ENCODE measurements at places on chromosomes 3 and 15.

DNA sequence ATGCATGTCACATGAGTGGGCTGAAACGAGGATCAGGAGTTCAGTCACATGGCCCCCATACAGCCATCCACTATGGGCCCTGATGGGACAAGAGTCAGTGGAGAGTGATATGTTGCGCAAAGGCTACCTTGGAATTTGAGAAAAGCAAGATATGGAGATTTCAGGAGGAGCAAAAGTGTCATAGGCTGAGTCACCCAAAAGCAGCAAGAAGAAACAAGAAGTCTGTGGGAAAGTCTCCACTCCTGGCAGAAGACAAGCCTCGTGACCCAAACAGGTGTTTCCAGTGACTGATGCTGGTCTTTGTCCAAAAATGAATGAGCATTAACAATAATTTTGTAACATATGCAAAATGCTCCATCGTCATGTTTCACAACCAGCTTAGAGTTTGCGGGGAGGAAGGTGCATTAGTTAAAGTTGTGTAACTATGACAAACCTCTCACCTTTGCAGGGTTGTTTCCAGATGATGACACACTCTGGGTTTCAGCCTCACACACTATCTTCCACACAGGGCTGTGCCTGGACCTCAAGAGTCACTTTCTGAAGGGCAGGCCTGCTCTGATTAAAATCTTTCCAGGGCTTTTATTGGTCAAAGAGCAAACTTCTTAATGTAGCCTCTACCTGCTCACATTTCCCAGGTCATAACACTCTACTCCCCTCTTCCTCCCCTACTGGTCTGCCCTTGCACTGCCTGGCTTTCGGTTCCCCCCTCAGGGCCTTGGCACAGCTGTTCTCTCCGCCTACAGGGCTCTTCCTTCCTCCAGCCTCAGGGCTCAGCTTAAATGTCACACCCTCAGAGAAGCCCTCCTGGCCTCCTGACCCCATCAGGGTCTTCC, 3.9 kb upstream of the DNASE1L3 start:
- no peak for DNase-seq

DNA sequence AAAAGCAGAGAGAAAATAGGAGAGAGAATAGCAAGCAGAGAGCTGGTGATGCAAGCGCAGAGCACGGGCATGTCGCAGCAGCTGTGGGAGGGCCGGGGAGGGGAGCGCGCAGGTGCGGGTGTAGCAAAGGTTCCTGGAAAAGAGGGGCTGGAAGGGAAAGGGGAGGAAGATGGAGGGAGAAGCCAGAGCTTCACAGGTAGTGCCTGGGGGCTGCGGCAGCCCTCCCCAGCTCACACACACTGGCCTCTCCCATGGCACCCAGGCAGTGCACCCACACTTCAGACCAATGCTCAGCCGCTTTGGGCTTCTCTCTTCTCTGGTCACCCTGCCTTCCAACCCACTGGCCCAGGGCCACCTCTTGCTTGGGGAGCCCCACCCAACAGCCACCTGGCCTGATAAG, 72.1 kb downstream of the ADAMTS7 start:
- DNase-seq, result no peak

GRCh38 chr15:76003364-76003763, 8.9 kb downstream of the NRG4 start:
- no peak for DNase-seq

GRCh38 chr3:126040386-126040785, 43.5 kb downstream of the SLC41A3 start:
- no peak for DNase-seq

- DNase-seq, result no peak
These were observed 46.0 kb downstream of the RHCG start for GRCh38 chr15:89450076-89451006.

DNA sequence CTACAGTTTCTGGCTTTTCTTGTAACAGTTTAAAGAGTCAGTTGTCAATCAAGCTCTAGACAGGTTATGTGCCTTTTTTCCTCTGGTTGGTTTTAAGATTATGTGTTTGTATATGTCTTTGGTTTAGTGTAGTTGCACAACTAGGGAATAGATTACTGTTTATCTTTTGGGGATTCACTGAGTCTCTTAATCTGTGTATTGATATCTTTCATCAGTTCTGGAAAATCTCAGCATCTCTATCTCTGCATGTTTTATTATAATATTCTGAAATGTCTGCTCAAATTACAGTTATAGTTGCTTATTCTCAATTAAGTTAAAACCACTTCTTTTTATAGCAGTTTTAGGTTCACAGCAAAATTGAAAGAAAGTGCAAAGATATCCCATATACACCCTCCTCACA, 14.3 kb downstream of the DUT start:
- DNase-seq, result no peak

GRCh38 chr3:55669133-55669532, 182.0 kb upstream of the WNT5A start:
- no peak for DNase-seq

- DNase-seq, result no peak
These were observed 395.5 kb upstream of the KCNMB2 start for GRCh38 chr3:178140531-178141304.

GRCh38 chr3:188152660-188153436, 1.1 kb upstream of the LPP start:
- no peak for DNase-seq

DNA sequence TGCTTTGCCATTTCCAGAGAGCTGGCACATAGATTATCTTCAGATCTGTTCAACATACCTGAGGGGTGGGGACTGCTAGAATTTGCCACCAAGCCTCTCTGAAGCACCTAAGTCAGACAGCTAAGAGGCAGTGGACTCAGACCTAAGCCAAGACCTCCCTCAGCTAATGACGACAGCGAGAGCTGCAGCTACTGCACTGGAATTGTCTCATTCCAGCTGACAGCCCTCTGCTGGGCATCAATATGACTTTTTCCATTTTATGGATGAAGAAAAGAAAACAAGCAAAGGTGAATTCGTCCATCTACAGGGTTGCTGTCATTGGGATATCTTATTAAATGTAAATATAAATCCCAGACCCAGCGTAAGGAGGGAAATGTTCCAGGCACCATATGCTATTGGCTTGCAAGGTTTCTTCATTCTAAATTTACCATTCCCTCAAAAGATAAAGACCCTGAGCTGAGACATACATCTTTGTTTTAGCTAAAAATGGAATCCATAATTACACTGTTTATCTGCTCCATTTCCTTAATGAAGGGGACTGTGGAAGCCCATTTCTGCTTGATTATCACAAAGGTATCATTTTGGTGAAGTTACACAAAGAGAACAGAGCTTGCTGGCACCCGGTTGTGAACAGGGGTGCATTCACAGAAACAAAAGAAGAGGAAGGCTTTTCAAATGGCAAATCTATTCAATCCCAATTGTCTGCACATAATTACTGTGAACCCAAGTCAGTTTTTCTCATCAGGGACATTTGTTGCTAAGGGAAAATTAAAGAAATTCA, 85.5 kb upstream of the LRTM1 start:
- no peak for DNase-seq

DNA sequence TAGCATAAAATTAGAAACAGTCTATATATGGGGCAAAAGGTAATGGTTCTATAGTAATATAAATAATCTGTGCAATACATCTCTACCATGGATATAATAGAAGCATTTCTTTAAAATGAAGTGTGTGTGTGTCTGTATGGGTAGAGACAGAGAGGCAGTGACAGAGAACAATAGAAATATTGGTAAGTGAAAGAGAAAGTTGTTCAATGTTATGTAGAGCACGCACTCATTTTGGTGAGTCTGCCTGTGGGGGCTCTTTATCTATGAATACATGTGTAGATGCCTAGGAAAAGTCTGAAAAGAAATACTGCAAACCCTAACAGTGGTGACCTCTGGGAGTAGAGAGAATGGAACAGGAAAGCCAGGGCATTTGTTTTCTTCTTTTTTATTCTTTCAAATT, 182.6 kb downstream of the STAC start:
- no peak for DNase-seq

DNA sequence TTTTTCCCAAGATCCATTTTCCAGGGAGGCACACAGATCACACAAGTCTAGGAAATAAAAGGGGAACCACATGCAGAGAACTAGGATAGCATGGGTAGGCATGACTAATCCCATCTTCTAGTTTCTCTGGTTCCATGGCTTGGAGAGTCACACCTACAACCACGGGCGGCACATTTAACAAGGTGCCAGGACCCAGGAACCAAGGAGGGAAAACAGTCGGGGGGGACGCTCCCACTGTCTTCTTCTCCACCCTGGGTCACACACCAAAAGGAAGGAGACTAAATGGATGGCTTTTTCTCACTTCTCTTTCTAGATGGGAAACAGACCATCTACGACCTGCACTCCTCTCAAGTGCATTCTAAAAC, 4.6 kb upstream of the SMCO1 start:
- no peak for DNase-seq

- no peak for DNase-seq
These were observed 391.9 kb upstream of the THBS1 start for GRCh38 chr15:39188930-39189329.

DNA sequence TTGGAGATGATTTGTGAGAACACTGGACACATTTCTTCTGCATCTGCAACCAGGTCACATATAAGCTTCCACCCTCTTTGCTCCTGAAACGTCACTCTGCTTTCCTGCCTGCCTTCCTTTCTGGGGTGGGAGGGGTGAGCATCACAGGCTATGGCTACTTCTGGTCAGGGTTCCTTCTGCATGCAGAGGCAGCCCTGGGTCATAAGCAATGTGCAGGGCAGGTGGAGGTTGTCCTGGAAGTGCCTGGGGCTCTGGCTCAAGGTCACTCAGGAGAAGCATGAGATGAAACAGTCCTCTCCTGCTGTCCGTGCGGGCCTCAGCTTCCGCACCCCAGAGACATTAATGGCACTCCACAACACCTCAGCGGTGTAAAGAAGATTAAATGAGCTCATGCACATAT, 15.1 kb downstream of the SLC6A20 start:
- no peak for DNase-seq

DNA sequence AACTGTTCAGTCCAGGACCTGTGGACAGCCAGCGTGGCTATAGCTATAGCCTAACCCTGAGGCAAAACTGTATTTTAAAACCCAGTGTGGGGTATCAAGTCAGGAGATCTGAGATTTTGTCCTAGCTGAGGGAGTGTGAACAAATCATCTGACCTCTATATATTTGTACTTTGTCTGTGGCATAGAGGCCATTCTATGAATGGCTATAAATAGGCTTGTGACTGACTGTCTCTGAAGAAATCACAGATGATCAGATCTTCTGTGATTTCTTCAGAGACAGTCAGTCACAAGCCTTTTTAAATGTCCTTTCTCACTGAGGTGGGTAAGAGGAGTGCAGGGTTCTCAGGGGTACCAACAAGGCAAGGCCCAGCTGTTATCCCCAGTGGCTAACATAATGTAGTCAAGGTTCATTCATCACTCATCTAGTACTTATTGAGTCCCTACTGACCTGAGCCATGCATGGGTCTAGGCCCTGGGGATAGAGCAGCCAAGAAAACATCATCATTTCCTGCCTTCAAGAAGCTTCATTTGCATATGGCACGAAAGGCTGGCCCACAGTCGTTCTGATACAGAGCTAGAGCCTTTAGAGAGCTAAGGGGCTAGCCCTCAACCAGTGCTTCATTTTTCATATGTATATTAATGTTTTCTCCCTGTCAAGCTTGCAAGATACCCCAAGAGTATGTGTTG, 53.3 kb downstream of the TIPARP start:
- no peak for DNase-seq

DNA sequence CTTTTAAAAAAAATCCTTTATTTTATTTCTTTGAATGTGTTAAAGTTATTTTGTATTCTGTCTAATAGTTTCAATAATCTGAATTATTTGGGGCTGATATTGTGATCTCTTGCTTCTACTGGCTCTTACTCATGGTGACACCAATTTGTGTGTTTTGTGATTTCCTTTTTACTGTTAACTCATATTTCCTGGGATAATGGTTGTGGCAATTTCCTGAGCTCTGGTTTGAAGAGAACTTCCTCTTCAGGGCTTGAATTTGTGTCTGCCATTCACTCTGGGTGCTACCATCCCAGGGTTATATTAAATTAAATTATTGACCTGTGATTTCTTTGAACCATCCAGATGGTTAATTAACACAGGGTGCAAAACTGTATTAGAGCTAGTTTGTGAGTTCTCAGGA, 60.4 kb upstream of the RNF7 start:
- no peak for DNase-seq

DNA sequence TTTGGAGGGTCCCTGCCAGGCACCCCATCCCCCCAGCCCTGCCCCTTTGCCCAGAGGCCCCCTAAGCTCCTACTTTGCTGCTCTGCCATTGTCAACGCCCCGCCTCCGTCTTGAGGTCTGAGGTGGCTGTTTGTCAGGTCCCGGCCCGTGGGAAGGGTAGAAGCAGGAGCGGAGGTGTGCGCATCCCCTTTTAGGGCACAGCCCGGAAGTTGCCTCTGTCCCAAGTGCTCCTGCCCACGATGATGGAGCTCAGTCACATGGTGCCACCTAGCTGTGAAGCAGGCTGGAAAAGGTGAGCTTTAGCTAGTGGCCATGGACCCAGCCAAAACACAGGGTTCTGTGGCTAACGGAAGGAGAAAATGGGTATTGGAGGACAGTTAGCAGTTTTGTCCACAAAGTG, 28.5 kb upstream of the LCTL start:
- no peak for DNase-seq

DNA sequence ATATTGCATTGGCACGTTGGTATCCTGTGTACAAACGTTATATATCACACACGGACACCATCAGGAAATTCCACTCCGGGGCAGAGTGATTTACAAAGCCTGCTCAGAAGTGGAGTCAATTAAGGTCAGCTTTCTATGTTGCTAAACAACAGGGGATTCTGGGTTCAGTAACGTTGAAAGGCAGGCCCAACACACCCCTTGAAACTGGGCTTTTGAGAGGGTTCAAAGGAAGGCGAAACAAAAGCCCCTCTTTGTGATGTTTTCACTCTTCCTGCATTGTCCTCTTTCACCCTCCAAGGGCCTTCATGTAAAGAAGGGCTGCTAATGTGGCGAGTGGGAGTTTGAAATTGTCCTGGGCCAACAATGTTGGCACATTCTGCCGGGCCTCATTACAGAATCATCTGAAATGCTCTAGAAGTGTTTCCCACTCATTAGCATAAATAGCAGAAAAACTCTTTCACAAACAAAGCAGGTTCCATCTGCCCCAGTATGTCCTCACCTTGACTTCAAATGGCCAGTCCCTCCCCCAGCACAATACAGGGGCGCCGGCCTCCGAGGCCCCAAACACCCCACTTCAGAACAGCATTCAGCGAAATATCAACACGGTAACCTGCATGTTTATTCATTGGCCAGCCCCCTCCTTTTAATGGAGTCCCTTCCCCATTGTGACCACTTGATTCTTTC, 76.4 kb downstream of the HES1 start:
- DNase-seq, result no peak

- DNase-seq, result no peak
These were observed 24.2 kb downstream of the TLNRD1 start for GRCh38 chr15:81024936-81025335.
